ENCODE measurements at places on chromosomes 13 and 19. TPM values are rescaled to one million over a fixed set of nuclear protein-coding genes. Genes with fewer than 3 reads are reported as not detected.

- H3K27me3 ChIP-seq = no peaks in the 10 kb centered on the region
- peak overlapping the region; percentile 95 for H3K27ac ChIP-seq
- peak overlapping the region; percentile 87 for H3K4me3 ChIP-seq
- peak; percentile 37 for DNase-seq
These were observed 365 bp downstream of the PPP6R1 start for GRCh38 chr19:55258476-55258827.

GRCh38 chr19:16654140-16654539 lies 5.8 kb downstream of the SMIM7 start:
- no peak overlapping the region for H3K27ac ChIP-seq
- H3K27me3 ChIP-seq = no peaks in the 10 kb centered on the region
- no peak for DNase-seq
- peaks cover 10% of the 10 kb centered on the region for H3K4me1 ChIP-seq
- peaks cover 17% of the 10 kb centered on the region for H3K36me3 ChIP-seq

GRCh38 chr13:110216398-110217041 lies 90.4 kb downstream of the COL4A1 start:
- H3K4me1 ChIP-seq = no peaks in the 10 kb centered on the region
- H3K36me3 ChIP-seq = no peaks in the 10 kb centered on the region
- H3K27ac ChIP-seq = no peak overlapping the region

DNA sequence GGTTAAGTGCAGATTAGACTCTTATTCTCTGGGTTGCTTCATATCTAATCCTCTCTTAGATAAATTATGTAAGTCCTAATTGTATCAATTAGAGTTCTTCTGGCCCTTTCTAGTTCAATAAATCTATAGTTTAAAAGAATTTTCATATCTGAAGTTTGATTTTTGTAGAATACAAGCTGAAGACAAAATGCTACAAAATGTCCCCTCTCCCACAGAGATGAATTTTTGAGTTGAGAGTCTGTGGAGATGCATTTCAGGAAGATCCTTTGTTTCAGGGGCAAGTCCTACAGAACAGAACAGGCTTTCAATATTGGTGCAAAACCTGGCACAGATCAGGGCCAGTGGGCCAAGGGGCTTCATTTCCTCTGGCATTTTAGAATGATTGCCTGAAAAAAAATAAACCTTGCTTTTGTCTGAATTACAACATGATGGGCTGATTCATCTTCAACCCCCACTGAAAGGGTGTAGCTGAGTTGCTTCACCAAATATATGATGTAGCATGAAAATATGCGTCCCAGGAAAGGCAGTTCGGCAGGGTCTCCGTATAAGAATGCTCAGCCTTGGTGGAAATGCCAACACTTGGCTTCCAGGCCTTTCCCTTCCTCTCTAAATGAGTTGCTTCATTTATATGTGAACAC lies 6.4 kb upstream of the IPO5 start:
- no peaks in the 10 kb centered on the region for H3K27me3 ChIP-seq
- no peak for DNase-seq
- no peak overlapping the region for H3K27ac ChIP-seq
- H3K36me3 ChIP-seq = no peaks in the 10 kb centered on the region
- H3K4me1 ChIP-seq = no peaks in the 10 kb centered on the region
- no peak overlapping the region for H3K4me3 ChIP-seq

The FAM124A gene
- 0.57 TPM for total RNA-seq

The CLASRP gene
- 53.5 TPM for total RNA-seq

The PSG1 gene
- total RNA-seq = not detected

Measured in colonic mucosa (tissue), 4 donors.